Stimulated activated CD8-positive, alpha-beta memory T cell treated with anti-CD3 and anti-CD28 coated beads, Interleukin-7, amount 100 ng/mL, for 1 hour (primary cell): ENCODE measurements at places on chromosomes 11 and 22.

- no peak for DNase-seq
These were observed 8.7 kb upstream of the DGKZ start for GRCh38 chr11:46338636-46338987.

- no peak for DNase-seq
These were observed 11.9 kb downstream of the HIRA start for GRCh38 chr22:19419464-19420178.

DNA sequence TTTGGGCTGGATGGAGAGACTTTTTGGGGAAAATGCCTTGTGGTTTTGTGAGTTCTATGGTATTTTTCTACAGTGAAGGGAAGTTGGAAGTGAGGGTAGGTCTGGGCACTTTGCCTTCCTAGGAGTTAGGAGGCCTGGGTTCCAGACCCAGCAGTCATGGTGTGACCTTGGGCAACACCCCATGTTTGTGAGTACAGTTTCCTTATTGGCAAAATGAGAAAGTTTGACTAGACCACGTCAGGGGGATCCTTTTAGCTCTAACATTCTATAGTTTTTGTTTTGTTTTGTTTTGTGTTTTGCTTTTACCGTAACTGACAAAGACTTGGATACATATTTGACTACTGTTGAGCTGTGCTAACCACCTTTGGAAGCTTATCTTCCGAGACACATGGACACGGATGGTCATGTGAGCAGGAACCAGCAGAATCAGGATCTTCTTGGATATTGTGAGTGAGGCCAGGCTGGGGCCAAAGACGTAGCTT is 109.0 kb downstream of the PKNOX2 start:
- no peak for DNase-seq

GRCh38 chr22:45537734-45538181 is 35.1 kb downstream of the FBLN1 start:
- DNase-seq = no peak

DNA sequence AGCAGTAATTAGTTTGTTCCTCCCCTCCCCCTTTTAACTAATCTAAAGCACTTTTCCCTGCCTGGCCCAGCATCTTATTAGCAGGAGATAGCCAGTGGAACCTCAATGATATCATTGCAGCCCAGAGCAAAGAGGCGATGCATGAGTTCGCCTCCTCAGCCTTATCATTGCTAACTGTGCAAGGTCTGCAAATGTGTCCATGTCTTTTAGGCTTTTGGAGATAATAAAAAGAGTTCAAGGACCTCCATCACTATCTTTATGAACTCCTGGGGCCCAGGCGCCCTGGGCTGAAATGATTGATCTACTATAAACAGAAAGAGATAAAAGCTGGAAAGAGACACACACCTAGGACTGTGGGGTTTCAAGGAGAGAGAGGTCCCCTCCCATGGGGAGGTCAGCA is 124.2 kb upstream of the TBCEL start:
- DNase-seq = no peak

GRCh38 chr11:77211594-77212251 is 83.7 kb downstream of the MYO7A start:
- no peak for DNase-seq

DNA sequence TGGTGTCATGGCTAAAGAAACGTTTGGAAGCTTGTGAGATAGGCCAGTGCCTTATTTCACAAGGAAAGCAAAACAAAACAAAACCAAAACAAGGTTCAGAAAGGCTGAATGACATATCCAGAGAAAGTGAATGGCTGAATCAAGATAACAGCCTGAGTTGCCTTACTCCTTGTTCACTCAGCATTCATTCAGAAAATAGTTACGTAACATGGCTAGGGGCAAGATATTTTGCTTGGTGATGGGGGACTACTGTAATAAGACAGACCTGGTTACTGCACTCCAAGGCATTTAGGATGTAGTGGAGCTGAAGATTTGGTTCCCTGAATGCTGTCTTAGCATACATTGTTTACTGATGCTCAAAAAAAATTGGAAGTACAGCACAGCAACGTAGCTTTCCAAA is 47.7 kb downstream of the C11orf91 start:
- DNase-seq = no peak

- DNase-seq = no peak
These were observed 79.5 kb downstream of the CCDC83 start for GRCh38 chr11:85934596-85935169.

GRCh38 chr22:45548247-45548840 is 45.7 kb downstream of the FBLN1 start:
- no peak for DNase-seq

DNA sequence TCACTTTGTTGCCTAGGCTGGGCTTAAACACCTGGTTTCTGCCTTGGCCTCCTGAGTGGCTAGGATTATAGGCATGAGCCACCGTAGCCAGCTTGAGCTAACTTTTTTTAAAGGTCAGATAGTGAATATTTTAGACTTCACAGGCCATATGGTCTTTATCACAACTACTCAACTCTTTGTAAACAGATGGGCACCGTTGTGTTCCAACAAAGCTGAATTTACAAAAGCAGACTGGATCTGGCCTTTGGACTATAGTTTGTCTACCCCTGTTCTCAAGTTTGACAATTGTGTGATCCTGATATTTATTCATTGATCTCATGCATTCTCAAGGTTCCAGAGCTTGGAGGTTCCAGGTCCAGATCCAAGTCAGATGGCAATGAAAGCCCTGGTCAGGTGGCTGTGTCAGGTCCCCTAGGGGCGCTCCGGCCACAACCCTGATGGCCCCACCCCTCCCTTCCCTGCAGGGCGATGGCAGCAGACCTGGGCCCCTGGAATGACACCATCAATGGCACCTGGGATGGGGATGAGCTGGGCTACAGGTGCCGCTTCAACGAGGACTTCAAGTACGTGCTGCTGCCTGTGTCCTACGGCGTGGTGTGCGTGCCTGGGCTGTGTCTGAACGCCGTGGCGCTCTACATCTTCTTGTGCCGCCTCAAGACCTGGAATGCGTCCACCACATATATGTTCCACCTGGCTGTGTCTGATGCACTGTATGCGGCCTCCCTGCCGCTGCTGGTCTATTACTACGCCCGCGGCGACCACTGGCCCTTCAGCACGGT is 15.8 kb downstream of the P2RY2 start:
- DNase-seq = no peak

GRCh38 chr11:111088847-111089355 is 156.6 kb upstream of the POU2AF2 start:
- DNase-seq = no peak

GRCh38 chr11:72303179-72303578 is 59.2 kb upstream of the PHOX2A start:
- no peak for DNase-seq

DNA sequence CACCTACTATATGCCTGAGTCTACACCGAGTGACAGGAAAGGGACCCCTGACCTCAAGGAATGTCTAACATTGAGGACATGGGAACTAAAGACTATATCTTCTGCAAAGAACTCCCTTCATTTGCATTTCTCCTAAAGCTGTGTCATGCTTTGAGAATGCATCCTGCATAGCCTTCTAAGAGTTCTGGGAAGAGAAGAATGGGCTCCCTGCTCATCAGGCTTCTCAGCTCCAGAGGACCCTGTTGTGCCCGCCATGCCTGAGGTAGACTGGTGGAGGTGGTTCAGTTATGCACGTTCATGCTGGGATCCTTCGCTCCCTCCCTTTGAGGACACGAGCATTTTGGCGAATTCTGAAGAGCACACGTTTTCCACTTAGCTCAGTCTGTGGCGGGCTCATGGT is 63.3 kb downstream of the GRIK4 start:
- no peak for DNase-seq

DNA sequence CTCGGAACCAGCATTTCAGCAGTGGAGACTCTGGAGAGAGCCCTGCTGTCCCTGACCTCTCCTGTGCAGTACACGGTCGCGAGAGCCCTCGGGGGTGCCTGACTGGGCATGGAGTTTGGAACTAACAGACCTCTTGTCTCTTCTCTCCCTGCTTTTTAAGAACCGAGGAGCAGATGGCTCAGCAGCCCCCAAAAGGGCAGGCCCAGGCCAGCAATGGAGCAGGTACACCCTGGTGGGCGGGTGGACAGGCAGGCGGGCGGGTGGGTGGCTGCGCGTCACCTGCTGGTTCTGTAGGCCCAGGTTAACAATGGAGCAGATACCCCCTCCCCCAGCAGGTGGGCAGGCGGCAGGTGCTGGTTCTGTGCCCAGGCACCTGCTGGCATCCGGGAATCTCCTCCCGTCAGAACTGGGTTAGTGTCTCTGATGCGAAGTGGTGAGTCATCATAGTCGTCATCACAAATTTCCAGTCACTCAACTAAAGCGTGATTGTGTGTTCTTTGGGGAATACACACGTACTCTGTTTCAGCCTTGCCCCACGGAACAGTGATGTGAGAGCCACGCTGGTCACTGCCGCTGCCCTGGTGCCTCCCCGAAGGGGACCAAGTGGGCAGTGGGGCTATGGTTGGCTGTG is 41.1 kb downstream of the GRAMD4 start:
- DNase-seq = no peak

DNA sequence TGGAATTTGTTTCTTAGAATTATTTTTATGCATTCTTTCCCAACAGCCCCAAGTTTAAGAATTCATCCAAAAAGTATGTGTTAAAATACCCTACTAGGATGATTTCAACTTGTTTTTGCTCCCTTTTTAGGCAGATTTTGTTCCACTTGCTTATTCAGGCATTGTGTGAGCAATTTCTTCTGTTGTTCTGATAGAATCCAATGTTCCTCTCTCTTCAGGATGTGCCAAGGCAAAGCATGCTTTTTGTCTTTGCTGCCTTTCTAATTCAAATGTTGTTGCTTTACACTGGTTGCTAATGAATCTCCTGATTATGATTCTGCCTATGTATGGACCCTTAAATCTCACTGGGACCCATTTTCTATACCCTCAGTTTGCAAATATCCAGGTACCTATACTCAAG is 131.2 kb upstream of the ARHGAP42 start:
- DNase-seq = no peak

GRCh38 chr11:47216121-47216798 is 1.5 kb downstream of the DDB2 start:
- peak; percentile 25 for DNase-seq

DNA sequence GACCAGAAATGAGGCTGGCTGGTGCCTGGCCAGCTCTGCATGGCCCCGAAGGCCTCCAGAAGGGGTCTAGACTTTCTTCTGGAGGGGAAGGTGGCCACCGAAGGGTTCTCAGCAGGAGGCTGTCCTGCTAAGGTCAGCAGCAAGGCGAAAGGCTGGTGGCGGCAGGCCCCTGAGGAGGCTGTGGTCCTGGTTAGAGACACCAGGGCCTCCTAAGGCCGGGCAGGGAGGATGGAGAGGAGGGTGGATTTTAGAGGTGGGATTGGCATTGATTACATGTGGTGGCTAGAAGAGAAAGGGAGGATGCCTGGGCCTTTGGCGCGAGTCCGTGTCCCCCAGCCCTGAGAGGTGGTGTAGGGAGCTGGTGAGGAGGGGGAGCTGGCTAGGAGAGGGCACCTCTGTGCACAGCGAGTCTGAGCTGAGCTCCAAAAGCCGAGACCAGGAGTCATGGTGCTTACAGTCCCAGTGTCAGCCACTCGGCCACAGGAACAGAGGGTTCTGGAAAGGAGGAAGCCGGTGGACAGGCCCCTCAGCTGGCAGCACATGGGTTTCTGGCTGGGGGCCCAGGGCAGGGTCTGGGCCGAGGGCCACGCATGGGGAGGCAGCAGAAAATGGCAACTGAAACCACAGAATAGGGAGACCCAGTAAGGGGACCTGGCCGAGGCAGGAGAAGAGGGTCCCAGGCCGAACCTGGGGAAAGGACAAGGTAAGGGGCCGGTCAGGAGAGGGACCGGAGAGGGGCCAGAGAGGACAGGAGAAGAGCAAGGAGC is 2.5 kb downstream of the FERMT3 start:
- no peak for DNase-seq

GRCh38 chr11:129639300-129639699 is 176.3 kb upstream of the TMEM45B start:
- DNase-seq = no peak

GRCh38 chr22:30953206-30953605 is 15.4 kb downstream of the MORC2 start:
- DNase-seq = no peak

DNA sequence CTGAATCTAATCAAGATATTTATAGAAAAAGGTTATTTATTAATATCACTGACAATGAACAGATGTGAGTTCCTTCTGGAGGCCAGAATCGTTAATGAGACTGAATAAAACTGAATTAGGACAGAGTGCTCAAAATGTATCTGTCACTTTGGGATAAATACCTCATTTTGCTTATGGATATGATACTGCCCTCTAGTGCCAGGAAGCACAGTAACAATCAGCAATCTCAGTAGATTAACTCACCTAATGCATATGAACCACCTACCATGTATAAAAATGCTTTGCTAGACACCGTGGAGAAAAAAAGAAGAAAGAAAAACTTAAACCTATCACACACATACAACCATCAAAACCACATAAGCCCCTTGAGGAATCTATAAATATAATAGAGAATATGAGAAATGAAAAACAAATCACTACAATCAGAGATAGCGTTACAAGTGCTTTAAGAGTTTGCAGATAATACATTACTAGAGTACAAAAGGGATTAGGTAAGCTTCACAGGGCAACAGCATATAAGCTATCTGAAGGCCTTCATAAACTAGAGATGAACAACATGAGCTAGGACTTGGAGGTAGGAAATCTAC is 117.4 kb downstream of the SGSM3 start:
- DNase-seq = no peak

GRCh38 chr11:132490978-132491377 is 1041.3 kb downstream of the OPCML start:
- no peak for DNase-seq

DNA sequence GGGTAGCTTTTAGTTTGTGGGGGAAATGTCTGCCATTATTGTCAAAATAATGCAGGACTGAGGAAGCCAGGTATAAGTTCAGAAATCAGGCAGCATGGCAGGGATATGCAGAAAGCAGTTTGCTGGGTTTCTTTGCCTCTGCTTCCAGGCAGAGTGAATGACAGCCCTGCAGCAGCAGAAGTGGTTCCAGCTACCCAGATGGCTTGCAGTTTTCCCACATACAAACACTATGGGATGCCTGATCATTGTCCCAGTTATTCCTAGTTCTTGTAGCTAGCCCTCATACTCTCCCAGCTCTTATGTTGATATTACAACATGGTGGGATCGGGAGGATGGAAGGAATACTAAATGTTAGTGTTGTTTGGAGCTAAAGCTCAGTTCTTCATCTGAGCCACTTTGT is 2.8 kb upstream of the DIXDC1 start:
- DNase-seq = no peak

DNA sequence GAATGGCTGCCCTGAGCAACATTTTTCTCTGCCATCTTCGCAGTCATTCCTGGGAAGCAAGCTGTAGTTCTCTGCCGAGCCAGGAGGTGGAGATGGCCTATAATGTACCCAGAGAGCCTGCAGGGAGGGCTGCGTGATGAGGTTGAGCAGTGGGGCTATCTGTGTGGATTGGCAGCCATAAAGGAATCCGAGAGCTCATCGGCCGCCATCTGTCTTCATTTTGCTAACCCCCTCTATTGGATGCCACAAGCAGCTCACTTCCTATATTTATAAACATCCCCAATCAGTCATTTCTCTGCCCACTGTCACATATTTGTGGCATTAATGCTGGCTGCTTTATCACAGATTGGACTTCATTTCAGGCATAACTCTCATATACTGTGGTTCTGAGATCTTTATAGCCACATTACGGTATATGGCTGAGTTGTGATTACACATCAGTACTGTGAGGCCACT is 209.5 kb downstream of the NTM start:
- DNase-seq = no peak

GRCh38 chr22:37176464-37177061 is 11.5 kb downstream of the C1QTNF6 start:
- DNase-seq = no peak
